ENCODE measurements at places on chromosomes 12 and 14. TPM values are rescaled to one million over a fixed set of nuclear protein-coding genes. Genes with fewer than 3 reads are reported as not detected.

Gene KCNMB4
- total RNA-seq: 0.47 TPM

Gene TMCC3
- 0.99 TPM for total RNA-seq

Gene IAPP
- not detected for total RNA-seq

Gene MARK3
- total RNA-seq: 69.8 TPM

Gene ETNK1
- total RNA-seq: 31.5 TPM

Gene GTF2A1
- 15.7 TPM for total RNA-seq

Gene MPHOSPH9
- 29.9 TPM for total RNA-seq

Gene CLEC1A
- not detected for total RNA-seq

Gene C12orf60
- total RNA-seq: 1.8 TPM

Gene KRT79
- 0.05 TPM for total RNA-seq

Gene HOXC12
- total RNA-seq: not detected

Gene IRAK3
- total RNA-seq: 0.16 TPM
